ENCODE measurements at places on chromosomes 1 and 21. TPM values are rescaled to one million over a fixed set of nuclear protein-coding genes. Genes with fewer than 3 reads are reported as not detected.

Gene C4BPA
- total RNA-seq = not detected

Gene ZYG11A
- total RNA-seq = 0.78 TPM

Gene PODN
- 59.5 TPM for total RNA-seq

Gene PRKCZ
- total RNA-seq = 2.3 TPM

Gene YTHDF2
- total RNA-seq = 44.1 TPM

Gene GPR3
- 0.34 TPM for total RNA-seq
